ENCODE measurements at places on chromosomes 6 and 20.

DNA sequence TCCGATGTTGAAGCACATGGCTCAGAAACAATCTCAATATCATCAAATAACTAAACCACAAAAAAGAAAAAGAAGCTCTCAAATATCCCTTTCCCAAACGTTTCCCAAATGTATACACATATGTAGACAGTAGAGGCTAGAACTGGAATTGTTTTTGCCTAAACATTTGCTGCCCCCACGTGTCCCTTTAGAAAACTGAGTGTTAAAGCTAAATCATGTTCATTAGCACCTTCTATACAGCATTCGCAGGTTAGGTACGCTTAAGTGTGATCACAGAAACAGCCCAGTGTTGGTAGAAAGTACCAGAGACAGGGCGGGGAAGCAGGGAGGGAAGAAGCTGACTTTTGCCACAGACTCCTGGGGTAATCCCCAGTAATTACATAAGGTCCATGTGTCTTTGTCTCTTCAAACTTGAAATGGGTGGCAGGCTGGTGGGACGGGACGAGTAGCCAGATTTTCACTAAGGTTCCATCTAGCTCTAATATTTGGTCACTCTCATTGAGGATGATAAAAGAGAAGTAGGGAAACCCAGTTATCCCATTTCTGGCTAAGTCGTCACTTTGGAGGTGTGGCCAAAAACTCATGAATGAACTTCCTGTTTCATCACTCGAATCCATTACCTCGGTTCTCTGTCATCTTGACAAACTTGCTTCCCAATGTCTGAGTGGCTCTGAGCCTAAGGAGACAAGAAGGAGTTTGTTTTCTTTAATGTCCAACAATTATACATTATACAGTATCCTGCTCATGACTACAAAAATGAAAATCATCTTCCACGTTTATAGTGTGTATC is 15.0 kb upstream of the TFAP2A start:
- peak; percentile 33 for DNase-seq

DNA sequence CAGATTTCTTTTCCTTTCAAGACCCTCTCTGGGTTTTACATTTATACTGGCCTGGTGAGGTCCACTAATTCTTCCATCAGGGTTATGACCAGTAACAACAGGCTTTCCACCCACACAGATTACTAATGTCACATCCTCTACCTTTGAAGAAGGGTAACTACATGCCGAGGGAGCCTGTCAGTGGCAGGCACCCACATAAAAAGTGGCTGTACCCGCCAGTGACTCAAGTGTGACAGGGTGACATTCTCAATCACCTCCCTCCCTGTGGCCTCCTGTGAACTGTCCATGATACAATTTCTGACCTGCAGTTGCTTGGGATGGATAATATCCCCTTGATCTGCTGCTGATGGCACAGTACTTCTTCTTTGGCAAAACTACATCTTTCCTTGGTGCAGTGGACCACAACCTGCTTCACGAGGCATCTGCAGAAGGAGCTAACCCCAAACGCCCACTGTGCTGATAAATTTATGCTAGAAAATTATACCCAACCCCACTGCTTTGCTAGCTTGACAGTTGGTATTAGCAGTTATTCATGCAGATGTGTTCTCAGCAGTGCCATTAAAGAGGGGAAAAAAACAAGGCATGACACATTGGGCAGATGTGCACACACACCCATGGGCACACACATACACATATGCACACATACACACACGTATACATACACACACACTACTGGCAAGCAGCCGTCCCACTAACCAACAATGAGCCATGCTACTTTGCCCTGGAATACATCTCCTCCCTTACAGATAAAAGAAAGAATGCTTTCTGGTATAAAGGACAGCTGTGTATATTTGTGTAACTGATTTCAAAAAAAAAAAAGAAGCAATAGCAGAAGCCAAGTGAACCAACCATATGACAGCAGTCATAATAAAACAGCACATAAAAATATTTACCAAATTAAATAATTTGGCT is 20.8 kb downstream of the GFOD1 start:
- DNase-seq: peak; percentile 31

DNA sequence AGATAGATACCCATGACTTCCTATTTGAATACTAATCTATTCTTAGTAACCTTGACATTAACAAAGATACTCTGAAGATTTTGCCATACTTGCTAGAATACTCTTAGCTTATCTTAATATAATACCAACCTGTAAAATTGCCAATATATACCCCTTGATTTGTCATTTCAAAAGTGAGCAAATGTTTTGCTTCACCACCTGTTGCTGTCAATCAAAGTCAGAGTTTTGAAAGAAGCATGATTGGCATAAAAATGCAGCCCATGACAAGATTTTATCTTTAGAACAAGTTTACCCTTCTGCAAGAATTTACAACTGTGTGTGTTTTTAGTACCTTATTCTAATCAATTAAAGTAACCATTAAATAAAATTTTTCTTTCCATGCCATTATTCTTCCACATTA is 236.2 kb downstream of the TBX18 start:
- DNase-seq: no peak

DNA sequence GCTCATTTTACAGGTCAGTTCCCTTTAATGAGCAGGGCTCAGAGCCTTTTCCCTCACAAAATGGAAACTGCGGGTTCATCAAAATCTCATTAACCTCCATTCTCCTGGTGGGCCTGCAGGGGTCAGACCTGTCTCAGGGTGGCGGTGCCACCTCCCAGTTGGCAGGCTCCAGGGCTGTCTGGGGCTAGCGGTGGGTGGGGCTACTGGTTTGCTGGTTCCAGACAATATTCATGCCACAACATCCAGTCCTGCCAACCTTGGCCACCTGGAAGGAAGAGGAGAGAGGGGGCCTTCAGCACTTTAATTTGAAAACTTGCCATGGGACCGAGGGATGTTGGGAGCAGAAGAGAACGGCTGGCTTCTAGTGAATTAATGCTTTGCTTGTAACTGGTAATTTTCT is 41.9 kb upstream of the CTNNBL1 start:
- peak; percentile 55 for DNase-seq

- no peak for DNase-seq
Observed at GRCh38 chr6:109006818-109007217, 87.8 kb downstream of the SESN1 start.

GRCh38 chr20:34907616-34908469 is 31.4 kb downstream of the ACSS2 start:
- peak; percentile 92 for DNase-seq

- DNase-seq: no peak
Observed at GRCh38 chr6:5081955-5082354, 3.2 kb upstream of the PPP1R3G start.

Data from RCC 7860 (cell line).